ENCODE measurements at places on chromosomes 1 and 21. TPM values are rescaled to one million over a fixed set of nuclear protein-coding genes. Genes with fewer than 3 reads are reported as not detected.

Gene AVPR1B
- not detected for total RNA-seq

Gene GCSAML
- not detected for total RNA-seq

DNA sequence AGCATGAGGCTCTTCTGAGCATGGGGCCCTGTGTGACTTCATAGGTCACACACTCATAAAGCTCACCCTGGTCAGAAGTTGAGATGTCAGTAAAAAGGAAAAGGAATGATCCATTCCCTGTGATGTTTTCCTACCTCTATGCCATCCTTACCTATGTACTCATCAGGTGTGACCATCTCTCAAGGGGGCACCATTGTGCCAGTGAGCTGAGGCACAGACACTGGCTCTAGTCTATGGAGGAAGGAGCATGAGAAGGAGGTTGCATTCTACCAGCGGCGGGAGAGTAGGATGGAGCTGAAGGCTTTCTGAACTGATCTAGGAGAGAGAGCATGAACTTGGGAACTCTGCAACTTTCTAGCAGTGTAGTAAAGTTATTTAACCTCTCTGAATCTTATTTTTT, 65.8 kb upstream of the RGL1 start:
- DNase-seq, result no peak

GRCh38 chr1:11707621-11708276, 16.2 kb downstream of the DRAXIN start:
- no peak for DNase-seq

DNA sequence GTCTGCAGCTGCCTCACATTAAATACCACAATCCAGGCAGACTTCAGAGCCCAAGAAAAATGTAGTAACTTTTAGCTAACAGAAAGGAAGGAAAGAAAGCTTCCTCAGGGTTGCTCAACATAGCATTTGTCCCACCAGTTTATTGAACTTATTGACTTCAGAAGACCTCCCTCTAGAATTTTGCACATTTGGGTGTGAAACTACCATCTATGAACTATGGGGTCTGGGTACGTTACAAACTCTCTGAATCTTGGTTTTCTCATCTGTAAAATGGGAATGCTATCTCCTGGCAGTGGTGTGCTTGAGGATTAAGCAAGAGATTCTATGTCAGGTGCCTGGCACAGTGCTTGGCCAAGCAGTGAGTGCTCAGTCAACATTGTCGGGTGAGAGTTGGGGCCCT, at the start of gene ZP4:
Gene ZP4 (minus strand): TSS at position 101 of the 400 bp plus-strand sequence. CDS start 287 bp downstream, outside the sequence.
- no peak for DNase-seq

GRCh38 chr1:227058321-227058751, 118.2 kb downstream of the COQ8A start:
- DNase-seq, result no peak

DNA sequence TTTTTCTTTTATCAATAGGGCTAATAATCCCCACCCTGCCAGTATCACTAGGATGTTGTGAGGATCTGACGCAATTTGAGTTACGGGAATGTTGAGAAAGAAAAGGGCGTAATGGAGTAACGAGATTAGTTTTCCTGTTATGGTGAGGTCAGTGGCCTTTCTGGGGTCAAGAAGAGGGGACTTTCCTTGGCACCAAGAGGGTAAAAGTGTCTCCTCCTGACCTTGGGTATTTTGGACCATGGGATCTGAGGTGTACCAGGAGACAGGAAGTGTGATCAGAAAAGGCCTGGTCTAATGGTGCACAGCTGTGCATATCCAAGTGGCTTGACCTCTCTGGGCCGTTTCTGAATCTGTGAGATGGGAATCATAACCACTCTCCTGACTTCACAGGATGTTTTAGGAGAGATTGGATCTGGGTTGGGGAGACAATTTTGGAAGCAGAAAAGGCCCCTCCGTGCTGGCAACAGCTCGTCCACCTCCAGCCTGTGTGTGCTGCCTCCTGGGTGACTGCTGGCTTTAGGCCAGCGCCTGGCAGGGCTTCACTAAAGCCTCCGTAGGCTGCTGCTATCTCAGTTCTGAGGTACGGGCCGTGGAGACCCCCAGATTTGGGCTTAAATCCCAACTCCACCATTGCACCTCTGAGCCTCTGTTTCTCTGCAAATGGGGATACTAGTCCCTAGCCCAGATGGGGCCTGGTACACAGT, 37.1 kb downstream of the ALPL start:
- DNase-seq, result no peak

- DNase-seq, result peak; percentile 27
These were observed 20.9 kb downstream of the S1PR1 start for GRCh38 chr1:101257500-101258325.

DNA sequence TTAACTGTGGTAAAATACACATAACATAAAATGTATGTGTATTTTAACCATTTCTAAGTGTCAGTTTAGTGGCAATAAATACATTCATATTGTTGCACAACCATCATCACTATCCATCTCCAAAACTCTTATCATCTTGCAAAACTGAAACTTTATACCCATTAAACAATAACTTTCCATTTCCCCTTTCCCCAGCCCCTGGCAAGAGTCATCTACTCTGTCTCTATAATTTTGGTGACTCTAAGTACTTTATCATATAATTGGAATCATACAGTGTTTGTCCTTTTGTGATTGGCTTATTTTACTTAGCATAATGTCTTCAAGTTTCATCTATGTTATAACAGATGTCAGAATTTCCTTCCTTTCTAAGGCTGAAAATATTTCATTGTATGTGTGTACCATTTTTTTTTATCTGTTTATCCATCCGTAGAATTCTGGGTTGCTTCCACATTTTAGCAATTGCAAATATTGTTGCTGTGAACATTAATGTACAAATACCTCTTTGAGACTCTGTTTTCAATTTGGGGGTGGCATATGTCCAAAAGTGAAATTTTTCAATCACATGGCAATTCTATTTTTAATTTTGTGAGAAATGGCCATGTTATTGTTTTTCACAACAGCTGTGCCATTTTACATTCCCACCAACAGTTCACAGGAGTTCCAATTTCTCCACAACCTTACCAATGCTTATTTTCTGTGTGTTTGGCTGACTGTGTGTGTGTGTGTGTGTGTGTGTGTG, 153.9 kb upstream of the GORAB start:
- DNase-seq, result no peak

Gene BCAN
- not detected for total RNA-seq

DNA sequence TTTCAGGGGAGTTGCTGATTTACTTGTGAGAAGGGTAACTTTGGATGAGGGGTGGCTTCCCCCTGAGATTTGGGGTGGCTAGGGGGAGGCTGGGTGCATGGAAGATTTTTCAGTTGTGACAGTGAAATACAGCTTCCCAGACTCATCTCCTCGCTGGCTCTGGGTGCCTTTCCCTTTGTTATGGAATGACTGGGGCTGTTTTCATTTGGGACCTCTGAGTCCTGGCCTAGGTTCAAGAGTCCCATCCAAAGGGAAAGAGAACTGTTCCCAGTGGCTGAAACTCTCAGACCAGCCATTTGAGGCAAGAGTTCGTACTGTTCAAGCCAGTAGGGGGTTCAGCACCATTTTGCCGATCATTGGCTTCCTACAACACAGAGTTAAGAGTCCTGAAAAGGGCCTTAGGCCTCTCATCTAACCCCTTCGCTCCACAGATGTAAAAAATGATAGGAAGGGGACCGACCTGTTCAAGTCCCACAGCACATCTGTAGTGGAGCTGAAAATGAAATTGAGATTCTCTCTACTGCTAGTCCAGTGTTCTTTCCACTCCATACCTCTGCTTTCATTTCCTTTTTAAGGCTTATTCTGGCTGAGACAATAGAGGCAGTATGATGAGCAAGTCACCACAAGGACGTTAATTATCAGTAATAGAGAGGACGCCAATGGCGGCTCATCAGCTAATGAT, 958 bp downstream of the DDR2 start:
- DNase-seq, result no peak

GRCh38 chr1:104760017-104760416, 1010.3 kb downstream of the AMY1C start:
- no peak for DNase-seq

- no peak for DNase-seq
These were observed 23.6 kb downstream of the LAMC2 start for GRCh38 chr1:183209533-183210158.

Gene MDM4
- total RNA-seq, result 218 TPM

DNA sequence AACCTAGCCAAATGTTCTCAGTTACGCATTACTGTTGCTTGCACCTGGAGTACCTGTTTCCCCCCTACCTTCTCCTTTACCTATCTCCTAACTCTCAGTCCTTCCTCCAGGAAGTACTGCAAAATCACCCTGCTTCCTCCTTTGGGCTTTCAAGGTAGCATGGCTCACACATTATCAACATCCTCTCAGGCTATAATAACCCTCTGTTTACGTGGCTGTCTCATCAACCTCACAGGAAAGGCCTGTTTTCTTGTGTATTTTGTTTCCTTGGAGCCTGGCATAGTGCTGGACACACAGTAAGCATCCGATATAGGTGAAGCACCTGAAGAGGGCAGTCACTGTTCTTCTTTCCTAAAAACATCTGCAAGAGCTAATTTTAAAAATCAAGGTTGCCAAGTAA, 32.7 kb upstream of the ANGPTL7 start:
- no peak for DNase-seq

DNA sequence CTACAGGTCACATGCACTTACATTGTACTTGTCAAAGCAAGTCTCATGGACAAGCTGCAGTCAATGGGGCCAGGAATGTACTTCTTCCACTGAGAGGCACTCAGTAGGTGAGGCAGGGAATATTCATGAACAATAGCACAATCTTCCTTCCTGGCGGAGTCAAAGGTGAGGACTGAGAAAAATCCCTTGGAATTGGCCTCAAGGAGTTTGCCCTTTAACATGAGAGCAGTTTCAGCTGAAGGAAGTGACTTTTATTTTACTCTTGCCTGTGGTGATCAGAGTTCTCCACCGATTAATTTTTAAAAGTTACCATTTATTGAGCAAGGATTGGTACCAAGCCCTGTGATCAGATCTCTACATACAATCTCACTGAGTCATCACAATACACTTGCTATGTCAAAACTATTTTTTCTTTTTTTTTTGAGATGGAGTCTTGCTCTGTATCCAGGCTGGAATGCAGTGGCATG, 11.2 kb upstream of the AK2 start:
- DNase-seq, result no peak
